CD8-positive, alpha-beta memory T cell (primary cell): ENCODE measurements at places on chromosomes 13 and 19. TPM values are rescaled to one million over a fixed set of nuclear protein-coding genes. Genes with fewer than 3 reads are reported as not detected.

Gene LHB
- total RNA-seq: not detected

Gene CXCL17
- total RNA-seq: not detected

Gene ZNF547
- 3.3 TPM for total RNA-seq

Gene ZNF296
- 8.5 TPM for total RNA-seq

Gene KLK4
- not detected for total RNA-seq

Gene YJEFN3
- total RNA-seq: 7.5 TPM

Gene MEIOSIN
- not detected for total RNA-seq

Gene LGALS14
- not detected for total RNA-seq

Gene CAPNS1
- total RNA-seq: 432 TPM

Gene CEACAM3
- total RNA-seq: not detected

Gene ZNF726
- total RNA-seq: 13.1 TPM

Gene MUC16
- total RNA-seq: under 0.01 TPM

DNA sequence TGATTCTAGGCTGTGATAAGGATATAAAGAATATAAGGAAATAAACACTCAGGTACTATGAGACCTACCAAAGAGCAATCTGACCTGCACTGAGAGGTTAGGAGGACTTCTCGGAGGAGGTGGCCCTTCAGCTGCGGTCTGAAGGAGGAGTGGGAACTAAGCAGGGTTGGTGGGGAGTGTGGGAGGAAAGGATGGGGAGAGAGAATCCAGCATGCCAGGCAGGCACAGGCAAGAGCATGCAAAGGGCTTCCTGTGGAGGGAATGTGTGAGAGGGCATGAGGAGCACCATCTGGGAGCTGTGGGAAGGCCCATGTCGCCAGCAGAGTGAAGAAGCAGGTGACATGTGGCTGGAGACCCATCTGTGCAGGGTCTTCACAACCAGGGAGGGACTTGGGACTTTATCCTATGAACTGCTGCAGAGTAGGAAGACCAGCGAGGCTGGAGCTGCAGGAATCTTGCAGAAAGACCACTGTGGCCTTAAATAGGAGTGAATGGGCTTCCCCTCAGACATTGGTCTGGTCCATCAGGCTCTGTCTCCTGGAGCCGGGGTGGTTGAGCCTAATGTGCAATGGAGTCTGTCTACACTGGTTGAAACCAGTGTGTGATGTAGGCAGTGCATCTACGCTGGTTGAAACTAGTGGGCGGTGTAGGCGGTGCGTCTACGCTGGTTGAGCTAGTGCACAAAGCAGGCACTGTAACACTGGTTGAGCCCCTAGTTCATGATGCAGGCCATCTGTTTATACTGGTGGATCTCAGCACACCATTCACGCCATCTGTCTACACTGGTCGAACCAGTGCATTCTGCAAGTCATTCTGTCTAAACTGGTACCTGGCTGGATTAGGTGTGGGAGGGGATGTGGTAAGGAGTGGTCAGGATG is 6.4 kb downstream of the CHST8 start:
- no peak for DNase-seq

DNA sequence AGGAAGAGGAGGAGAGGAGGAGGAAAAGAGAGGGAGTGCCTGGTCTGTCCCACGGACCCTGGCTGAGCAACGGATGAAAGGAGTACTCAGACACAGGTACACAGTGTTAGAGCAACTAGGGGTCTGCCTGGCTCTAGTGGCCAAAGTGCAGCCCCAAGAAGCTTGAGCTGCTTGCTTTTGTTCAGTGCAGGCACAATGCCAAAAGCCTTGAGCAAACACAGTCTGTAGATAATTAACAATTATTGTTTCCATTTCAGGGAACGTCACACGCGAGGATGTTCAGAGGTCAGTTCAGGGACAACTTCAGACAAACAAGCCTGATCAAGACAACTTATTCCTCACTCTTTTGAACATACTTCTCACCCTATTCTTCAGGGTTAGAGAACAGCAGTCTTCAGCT is 32.2 kb upstream of the ZNF726 start:
- no peak for DNase-seq

GRCh38 chr13:37608750-37609339 is 10.3 kb upstream of the POSTN start:
- DNase-seq: no peak

- DNase-seq: no peak
Measured at GRCh38 chr13:27919934-27920676, at the start of gene PDX1. Gene PDX1, plus strand, starts transcription at chr13:27920000. Its CDS starts 139 bp downstream, at chr13:27920139.

- no peak for DNase-seq
Measured at GRCh38 chr13:44234566-44234965, 139.1 kb upstream of the SERP2 start.

GRCh38 chr13:99279637-99280036 is 21.5 kb upstream of the GPR18 start:
- no peak for DNase-seq

GRCh38 chr13:21501686-21502085 is 42.6 kb upstream of the ZDHHC20 start:
- no peak for DNase-seq

DNA sequence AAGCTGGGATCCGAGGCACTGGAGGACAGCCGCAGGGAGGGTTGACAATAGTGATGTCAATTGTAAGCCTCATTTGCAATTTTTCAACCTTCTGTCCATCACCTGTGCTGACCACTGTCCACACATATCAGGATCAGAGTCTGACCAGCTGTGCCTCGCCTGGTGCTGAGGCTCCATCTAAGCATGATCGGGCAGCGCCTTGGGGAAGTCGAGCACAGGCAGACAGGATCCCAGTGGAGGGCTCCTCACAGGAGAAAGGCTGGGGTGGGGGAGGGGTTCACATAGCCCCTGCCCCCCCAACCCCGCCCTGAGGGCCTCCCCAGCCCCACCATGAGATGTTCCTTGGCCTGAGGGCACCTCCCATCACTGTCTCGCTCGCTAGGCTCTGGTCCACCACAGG is 60.3 kb downstream of the RAB20 start:
- no peak for DNase-seq

GRCh38 chr19:29171525-29171924 is 41.4 kb downstream of the UQCRFS1 start:
- DNase-seq: no peak

- no peak for DNase-seq
Measured at GRCh38 chr13:112890316-112891145, 78.5 kb upstream of the MCF2L start.

- DNase-seq: no peak
Measured at GRCh38 chr13:112626124-112626523, 38.2 kb upstream of the TUBGCP3 start.

DNA sequence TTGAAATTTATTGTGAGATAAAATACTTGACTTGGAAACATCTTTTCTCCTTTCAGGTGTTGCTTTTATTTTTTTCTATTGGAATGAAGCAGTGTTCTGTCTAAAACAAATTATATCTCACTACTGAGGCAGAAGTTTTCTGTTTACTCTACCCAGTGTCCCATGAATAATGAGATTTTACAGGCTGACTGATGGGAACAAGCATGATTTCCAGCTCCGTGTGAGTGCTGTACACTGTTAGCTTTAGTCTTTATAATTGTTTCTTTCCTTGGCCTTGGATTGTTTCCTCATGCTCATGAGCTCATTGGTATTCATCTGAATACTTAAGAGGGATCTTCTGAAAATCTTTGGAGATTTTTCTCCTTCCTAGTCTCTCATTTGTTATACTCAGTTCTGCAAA is 2049.5 kb upstream of the PRR20A start:
- no peak for DNase-seq

- DNase-seq: no peak
Measured at GRCh38 chr13:111923991-111924677, 142.8 kb upstream of the SOX1 start.

DNA sequence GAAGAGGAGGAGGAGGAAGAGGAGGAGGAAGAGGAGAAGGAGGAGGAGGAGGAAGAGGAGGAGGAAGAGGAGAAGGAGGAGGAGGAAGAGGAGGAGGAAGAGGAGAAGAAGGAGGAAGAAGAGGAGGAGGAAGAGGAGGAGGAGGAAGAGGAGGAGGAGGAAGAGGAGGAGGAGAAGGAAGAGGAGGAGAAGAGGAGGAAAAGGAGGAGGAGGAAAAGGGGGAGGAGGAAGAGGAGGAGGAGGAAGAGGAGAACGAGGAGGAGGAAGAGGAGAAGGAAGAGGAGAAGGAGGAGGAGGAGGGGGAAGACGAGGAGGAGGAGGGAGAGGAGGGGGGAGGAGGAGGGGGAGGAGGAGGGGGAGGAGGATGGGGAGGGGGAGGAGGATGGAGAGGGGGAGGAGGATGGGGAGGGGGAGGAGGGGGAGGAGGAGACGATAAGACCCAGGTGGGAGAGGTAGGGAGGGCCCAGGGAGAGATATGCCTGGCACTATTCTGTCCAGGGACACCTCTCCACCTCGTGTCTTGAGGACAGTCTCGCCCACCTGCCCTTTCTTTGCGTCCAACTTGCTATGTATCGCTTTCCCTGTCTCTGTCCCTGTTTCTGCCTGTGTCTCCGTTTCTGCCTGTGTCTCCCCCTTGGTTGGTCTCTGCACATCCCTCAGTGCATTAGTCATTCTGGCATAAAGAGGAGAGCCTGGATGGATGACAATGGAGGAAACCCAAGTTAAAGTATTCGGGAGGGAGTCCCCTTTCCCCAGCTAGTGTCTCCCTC is 7.1 kb upstream of the KLK5 start:
- DNase-seq: no peak

- DNase-seq: no peak
Measured at GRCh38 chr13:90594681-90595080, 752.8 kb upstream of the MIR17HG start.

GRCh38 chr19:2588081-2588777 is 112.3 kb downstream of the GADD45B start:
- no peak for DNase-seq

GRCh38 chr13:23724196-23724970 is 154.2 kb downstream of the TNFRSF19 start:
- no peak for DNase-seq

DNA sequence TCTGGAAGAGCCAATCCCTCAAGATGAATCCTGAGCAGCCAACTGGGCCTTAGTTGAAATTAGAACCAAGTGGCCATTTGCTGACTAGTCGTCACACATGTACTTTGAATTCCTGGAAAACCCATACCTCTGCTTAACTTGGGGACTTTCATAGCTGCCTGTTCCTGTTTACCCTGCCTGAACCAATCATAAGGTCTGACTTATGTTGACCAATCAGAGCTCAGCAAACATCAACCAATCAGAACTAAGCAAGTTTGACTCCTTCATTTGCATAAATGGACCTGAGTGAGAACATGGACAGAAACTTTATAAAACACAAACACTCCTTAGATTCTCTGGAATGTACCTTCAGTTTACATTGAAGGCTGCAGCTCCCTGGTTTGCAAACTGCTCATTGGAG is 50.8 kb downstream of the LATS2 start:
- DNase-seq: no peak
